ENCODE measurements at places on chromosomes 13 and 19.

DNA sequence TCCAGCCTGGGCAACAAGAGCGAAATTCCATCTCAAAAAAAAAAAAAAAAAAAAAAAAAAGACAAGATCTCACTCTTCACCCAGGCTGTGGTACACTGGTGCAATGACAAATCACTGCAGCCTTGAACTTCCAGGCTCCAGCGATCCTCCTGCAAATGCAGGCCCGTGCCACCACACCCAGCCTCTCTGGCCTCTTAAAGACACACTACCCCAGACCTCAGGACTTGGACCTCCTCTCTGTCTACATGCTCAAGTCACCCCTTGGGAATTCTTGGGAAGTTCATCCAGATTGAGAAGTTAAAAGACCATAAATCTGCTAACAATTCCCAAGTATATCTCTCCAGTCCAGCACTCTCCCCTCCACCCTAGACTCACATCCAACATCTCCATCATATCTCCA lies 10.6 kb upstream of the HIPK4 start:
- DNase-seq, result no peak

GRCh38 chr13:103335241-103335640 lies 269.0 kb upstream of the SLC10A2 start:
- no peak for DNase-seq

- no peak for DNase-seq
Measured at GRCh38 chr13:50843257-50844083, at the start of gene DLEU7. DLEU7 (minus strand) TSS chr13:50843692; CDS start chr13:50843646, 46 bp downstream.

DNA sequence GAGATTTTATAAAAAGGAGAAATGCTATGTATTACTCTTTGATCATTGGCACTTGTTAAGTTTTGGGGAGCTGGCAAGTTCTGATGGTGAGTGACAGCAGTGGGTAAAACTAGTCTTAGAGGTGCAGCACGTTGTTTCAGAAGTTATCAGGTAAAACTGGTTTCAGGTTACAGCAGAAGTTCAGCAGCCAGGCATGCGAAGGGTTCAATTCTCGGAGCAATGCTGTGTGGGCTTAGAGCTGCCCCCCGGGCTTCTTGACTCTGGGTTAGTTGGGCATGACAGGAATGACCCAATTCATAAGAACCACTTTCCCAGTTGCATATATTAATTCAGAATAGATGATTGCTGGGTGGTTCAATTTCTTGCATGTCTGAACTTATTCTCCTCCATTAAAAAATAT lies 34.8 kb downstream of the ING1 start:
- DNase-seq, result no peak

DNA sequence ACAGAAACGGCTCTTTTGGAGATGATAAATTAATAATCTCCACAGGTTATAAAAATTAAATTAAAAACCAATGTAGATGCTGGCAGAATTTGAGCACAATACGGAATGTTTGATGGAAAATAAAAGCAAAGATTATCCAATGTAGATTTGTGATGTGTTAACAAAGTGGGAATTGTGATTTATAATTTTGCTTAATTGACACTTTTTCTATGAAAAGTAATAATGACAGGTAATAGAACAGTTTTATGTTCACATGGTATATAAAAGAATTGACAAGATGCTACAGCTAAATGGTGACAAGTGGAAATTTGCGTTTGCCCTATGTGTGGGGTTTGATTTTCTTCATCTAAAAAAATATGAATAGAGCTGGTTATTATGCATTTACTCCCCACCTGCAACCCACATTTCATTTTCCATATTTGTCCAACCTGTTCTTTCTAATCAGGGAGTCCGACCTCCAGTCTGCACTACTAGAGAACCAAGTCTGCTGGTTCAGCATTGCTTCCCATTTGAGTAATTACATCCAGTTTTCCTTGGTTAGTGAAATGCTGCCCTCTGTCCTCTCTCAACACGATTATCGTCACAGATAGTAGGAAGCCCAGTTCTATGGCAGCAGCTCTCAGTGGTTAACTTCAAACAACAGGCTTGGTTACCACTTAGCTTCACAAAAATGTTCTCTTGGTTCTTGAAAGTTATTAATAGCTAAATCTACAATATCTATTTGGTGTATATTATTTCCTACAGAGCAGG lies 61.4 kb upstream of the SLITRK1 start:
- no peak for DNase-seq

GRCh38 chr19:44512326-44513298 lies 12.3 kb upstream of the ZNF180 start:
- DNase-seq, result no peak

DNA sequence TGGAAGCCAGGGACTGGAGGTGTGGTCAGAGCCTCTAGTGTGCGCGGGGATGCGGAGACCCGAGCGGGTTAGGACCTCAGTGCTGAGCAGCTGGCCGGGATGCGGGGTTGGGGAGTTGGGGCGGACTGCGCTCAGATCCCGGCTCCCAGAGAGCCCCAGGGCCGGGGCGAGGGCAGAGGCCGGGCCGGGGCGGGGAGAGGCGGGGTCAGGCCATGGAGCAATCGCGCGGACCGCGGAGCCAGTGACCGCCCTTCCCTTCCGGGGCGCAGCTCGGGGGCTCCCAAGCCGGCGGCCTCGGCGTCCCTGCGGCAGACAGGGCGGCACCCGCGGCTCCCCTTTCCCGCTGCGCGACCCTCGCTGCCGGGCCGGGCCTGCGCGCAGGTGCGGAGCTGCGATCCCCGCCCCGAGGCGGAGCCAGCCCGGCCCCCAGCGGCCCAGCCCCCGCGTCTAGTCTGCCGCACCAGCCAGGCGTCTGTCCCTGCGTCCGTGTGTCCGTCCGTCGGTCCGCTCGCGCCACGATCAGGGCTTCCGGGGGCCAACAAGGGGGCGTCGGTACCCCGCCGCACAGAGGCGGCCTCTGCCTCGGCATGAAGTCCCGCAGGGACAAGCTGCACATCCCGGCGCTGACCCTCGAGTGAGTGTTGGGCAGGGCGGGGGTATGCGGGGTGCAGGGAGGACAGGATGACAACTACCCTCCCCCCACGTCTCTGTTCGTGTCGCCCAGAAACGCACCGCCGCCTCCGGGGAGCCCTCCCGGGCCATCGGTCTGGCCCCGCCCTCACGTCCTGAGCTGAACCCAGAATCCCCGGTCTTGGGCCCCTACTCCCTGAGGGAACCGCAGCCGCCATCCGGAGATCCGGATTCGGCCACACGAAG lies 12.4 kb downstream of the MAST3 start:
- DNase-seq, result no peak

DNA sequence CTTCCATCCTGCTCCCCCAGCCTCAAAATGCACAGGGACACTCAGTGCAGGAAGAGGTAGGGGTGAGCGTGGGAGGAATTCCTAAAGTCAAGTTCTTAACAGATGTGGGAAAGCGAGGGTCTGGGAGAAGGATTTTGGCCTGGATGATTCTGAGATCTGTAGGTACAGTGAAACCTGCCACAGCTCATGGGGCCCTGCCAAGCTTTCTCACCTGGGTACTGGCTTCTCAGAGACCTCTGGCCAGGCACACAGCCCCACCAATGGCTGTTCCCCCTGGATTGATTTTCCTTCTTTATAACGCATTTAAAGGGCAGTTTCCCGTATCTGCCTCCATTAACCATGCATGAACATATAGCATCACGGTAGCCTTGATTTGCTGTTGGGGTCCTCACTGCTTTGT lies 47.0 kb upstream of the GSX1 start:
- no peak for DNase-seq

DNA sequence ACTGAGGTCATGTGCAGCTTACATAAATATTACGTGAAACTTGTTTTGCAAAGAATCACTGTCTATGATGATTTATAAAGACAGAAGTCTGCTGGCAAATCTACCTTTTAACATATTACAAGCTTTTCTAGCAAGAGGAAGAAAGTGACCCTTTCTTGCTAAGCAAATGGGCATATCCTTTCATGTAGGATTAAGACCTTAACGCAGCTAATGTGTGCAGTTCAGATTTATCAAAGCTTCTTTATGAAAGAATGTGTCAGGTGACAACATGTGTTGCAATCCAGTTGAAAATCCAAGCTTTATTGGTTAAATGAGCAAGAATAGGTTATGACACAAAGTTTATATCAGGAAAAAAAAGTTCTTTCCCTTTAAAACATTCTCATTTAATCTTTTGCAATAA lies 115.6 kb upstream of the NBEA start:
- no peak for DNase-seq

GRCh38 chr19:30590596-30591229 lies 218.5 kb downstream of the ZNF536 start:
- DNase-seq, result no peak

GRCh38 chr19:56348289-56348877 lies 33.7 kb upstream of the ZSCAN5A start:
- DNase-seq, result no peak

GRCh38 chr13:59846845-59847620 lies 316.7 kb downstream of the DIAPH3 start:
- DNase-seq, result no peak

DNA sequence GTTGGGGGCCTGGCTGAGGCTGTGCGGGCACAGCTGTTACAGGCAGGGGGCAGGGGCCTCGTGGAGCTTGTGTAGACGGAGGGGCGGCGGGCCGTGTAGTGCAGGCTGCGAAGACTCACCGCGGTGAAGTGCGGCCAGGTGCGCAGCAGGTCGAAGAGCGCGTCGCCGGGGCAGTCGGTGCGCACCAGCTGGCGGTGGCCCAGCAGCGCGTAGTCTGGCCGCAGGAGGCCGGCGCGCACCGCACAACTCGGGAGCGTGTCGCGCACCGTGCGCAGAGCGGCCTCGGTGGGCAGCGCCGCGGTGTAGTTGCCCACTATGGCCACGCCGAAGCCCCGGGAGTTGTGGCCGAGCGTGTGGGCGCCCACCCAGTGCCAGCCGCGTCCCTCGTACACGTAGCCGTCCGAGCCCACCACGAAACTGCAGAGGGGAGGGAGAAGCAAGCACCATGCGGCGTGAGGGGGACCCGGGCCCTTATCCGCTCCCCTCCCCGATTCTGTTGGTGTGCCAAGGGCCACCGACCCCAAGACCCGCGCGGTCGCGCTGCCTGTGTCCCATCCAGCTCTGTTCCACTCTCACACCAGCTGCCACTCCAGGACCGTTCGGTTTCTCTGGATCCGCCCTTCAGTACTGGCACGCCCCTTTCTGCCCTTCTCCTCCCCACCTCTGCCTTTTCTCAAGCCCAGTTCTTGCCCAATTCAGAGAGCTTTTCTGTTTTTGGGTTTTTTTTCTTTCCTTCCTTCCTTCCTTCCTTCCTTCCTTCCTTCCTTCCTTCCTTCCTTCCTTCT lies 5.4 kb upstream of the RASAL3 start:
- no peak for DNase-seq

DNA sequence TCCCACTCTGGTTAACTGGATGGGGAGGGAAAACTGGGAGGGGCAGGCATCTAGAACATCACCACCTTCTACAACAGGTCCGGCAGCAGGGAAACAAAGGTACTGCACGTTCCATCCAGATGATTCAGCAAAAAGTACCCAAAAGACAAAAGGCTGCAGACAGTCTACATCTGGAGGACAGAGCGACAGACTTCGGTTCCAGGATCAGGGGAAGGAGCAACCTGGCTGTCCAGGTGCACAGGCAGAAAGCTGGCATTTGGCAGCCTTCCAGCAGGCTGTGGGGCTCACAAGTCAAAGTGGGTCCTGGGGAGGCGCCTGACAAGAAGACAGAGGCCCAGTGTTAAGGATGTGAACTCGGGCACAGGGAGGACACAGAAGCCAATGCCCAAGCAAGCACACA lies 202.9 kb downstream of the SUCLA2 start:
- no peak for DNase-seq

GRCh38 chr13:21568854-21569253 lies 35.1 kb downstream of the MICU2 start:
- DNase-seq, result no peak

GRCh38 chr19:33390908-33391630 lies 17.6 kb downstream of the CEBPG start:
- no peak for DNase-seq

DNA sequence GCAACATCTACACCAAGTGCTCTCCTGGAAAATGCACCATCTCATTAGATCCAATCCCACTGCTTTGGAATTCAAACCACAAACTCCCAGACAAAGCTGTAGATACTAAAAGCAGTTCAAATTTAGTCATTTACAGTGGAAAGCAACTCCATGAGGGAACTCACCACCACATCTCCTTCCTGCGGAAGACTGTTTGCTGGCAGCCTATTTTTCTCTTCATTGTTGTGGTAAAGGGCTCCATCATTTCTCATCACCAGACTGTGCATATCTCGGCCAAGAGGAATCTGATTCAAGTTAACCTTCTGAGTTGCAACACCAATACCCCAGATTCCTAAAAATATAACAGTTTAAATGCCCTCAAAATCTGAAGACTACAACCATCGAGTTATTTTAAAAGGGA lies 8.4 kb downstream of the SPRYD7 start:
- no peak for DNase-seq

DNA sequence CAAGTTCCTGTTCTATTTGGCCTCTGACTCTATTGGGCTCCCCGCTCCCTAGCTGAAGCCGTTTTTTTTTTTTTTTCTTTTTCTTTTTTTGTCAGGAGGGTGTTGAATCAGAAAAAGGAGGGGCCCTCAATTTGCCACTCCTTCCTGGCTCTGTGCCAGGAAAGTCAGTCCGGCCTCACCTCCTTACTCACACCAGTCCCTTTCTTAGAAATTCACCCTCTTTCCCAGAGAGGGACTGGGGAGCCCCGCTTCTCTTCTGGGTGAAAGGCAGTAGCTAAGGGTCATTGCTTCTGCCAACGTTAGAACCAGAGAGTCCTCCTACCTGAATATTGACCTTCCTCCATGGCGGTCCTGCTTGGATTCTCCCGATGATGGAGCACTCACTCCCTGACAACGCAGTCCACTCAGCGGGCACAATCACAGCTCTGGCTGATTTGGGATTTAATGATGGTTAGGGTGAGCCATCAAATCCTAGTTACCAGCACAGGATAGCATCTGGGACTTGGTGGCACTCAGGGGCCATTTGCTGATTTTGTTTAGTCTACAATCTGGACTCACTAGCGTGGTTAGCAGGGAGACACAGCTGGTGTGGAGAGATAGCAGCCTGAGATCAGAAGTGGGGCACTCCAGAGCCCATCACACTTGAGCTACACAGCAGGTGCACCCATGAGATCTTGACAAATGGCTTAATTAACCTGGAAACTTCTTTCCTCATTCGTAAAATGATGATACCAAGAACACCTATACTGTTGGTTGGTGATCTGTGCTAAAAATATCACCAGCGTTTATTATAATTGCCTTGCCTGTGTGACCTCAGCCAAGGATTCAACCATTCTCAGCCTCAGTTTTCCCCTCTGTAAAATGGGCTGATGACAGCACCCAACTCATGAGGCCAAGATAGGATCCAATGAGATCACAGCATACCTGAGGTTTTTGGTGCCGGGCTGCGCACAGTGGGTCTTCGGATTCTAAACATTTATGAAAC lies 2.2 kb downstream of the FCER2 start:
- DNase-seq, result no peak

DNA sequence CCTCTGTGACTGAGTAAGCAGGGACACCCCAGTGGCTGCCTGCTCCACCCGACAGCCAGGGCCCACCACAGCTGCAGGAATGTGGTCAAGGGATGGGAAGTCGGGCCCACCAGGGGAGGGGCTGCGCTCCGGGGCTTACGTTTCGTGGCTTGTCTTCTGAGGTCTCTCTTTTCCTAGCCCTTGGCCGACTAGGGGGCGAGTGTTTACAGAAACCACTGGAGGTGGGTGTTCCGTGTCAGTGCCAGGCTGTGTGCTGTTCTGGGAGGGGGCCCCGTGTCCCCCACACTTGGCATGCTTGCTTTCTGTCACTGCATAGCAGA lies 4.5 kb downstream of the ADAT3 start:
- no peak for DNase-seq
